ENCODE measurements at places on chromosomes 4 and X.
A peak's percentile ranks its signal among the peaks of the same experiment; 100 is the strongest.

GRCh38 chr4:98571161-98571786, 87.1 kb downstream of the TSPAN5 start:
- DNase-seq, result no peak

DNA sequence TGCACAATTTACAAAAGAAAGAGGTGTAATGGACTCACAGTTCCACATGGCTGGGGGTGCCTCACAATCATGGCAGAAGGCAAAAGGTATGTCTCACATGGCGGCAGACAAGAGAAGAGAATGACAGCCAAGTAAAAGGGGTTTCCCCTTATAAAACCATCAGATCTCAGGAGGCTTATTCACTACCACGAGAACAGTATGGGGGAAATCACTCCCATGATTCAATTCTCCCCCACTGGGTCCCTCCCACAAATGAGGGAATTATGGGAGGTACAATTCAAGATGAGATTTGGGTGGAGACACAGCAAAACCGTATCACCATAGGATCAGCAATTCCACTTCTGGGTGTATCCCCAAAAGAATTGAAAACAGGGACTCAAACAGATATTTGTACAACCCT, 97.5 kb upstream of the STX18 start:
- no peak for DNase-seq

DNA sequence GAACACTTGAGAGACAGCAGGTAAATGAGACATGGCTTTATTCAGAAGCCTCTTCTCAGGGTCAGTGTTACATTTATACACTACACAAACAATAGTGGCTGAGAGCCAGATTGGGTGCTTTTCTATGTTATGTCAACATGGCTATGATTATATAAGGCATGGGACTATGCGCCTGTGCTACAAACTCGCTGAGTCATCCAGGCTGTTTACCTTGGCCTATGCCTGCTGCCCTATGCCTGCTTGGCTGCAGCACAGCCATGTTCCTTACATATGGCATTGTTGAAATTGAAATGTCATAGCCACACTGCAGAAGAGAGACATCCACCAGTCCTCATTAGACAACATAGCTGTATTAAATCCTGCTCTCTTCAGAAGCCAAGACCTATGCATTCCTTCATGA, 236.3 kb upstream of the NWD2 start:
- no peak for DNase-seq

DNA sequence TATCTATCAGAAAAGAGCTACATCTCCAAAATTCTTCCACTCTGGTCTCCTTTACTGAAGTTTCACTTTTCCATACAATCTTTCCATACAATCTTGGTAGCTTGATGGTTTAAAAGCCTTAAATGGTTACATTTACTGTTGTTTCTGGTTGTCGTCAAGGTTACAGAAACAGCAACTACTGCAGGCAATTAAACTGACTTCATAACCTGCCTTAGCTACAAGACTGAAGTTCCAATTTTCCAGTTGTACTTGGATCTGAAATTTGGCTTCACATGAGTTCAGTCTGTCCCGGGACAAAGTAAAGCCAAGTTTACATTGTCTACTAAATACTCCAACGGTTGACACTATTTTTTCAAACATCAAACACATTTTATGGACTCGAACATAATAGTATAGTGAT, 326.4 kb downstream of the ANKRD50 start:
- no peak for DNase-seq

GRCh38 chrX:129772796-129773431, 6.8 kb upstream of the SASH3 start:
- DNase-seq, result no peak

DNA sequence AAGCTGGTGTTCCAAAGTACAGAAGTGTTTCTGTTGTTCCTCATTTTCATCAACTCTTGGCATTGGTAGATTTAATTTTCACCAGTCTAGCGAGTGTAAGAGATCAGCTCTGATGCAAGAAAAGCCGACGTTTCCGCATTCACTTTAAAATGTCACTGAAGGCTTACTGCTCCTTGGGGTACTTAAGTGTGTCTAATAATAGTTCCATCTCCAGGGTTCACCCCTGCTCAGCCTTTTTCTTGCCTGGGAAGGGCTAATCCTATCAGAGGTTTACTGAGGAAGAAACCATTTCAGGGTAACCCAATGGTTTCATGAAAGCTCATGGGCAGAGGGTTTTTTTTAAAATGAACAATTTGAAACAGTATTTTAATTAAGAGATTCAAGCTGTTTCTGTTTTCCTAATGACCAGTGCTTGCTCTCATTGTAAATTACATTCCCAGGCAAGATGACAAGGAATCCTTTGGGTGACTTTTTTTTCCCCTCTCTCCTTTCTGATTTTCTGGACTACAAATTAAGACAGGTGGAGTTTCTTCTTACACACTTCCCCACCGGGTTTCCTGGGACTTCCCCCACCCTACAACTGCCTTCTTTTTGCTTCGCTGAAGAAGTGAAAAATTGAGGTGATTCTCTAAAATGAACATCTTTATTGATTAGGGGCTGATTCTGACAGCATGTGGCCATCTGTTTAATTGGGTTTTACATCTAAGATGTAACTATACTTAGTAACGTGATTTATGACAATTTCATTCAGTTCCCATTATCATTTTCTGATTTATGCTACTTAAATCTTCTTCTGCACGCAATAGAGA, 78.7 kb upstream of the CBLL2 start:
- no peak for DNase-seq

DNA sequence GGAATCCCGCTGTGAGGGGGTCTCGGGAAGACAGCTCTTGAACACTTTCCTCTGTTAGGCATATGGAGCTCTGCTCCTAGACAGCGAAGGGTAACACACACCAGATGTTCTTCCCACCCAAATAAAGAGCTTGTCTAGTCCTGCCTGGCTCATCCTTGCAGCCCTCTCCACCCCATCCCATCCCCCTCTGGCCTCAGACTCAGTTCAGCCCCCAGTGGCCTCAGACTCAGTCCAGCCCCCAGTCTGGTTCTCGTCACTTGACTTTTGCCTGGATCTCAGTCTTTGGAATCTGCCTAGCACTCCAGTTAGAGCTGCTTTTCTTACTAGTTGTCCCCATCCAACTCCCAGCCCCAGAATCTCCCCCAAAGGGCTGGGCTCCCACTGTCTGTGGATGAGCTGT, 14.9 kb downstream of the RAB33A start:
- no peak for DNase-seq

- no peak for DNase-seq
Observed at GRCh38 chr4:23728393-23728792, 161.5 kb downstream of the PPARGC1A start.

DNA sequence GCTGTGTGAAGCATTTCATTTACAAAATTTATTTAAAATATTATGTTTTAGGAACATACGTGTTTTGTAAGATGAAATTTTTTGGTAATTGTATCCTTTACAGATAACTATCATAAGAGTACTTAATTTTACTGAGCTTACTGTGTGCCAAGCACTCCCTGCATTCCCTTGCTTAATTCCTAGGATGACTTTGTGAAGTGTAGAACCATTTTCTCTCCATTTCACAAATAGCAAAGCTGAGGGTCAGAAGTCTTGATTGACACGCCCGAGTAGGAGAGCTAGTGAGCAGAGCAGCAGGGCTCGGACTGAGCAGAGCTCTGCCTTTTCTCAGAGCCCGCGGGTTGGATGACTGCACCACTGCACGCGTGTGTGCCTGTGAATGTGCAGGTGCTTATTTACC, 30.6 kb downstream of the PIGG start:
- DNase-seq, result no peak

GRCh38 chr4:85956293-85956945, 403.4 kb downstream of the MAPK10 start:
- no peak for DNase-seq

- peak; percentile 17 for DNase-seq
Observed at GRCh38 chr4:82223715-82224114, 150.1 kb downstream of the HNRNPD start.

- DNase-seq, result no peak
Observed at GRCh38 chr4:113383111-113383785, 333.8 kb downstream of the ANK2 start.

- no peak for DNase-seq
Observed at GRCh38 chr4:5956285-5957021, 61.8 kb downstream of the C4orf50 start.

DNA sequence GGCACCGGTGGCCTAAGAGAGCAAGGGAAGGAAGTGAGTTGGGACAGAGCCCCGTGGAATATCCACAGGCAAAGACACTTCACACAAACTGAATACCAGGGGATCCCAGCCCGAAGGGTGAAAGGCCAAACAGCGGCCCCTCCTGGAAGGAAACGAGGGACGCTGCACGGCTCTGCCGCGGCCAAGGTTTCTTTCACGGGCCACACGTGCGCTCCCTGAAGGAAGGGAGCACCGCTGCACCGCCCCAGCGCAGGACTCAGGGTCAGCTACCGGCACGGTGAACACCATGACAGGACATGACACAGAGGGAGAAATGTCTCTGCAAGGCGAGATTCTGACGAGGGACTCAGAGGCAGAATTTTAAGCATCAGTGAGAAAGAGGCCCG, 31.5 kb upstream of the GTPBP6 start:
- no peak for DNase-seq

Data from thymus (tissue), 14 donors.